ENCODE measurements at places on chromosomes 6 and 20.

GRCh38 chr20:373171-373890 is 7.2 kb upstream of the TRIB3 start:
- DNase-seq, result no peak

DNA sequence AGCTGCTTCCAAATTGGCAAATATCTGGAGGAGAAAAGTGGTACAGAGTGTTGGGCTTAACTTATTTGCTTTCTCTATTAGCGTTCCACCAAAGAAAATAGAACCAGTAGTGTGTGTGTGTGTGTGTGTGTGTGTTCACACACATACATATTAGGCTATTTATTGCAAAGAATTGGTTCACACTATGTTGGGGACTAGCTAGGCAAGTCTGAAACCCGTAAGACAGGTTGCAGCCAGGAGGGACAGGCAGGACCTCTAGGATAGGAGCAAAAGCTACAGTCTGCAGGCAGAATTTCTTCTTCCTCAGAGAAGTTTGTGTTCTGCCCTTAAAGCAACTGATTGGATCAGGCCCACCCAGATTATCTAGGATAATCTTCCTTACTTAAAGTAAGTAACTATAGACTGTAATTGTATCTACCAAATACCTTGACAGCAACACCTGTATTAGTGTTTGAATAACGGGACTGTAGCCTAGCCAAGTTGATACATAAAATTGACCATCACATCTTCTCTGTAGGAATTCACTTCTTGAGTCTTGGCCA is 12.8 kb downstream of the KCTD20 start:
- DNase-seq, result no peak

- no peak for DNase-seq
Observed at GRCh38 chr20:51607170-51607569, 64.7 kb upstream of the NFATC2 start.

GRCh38 chr20:5272268-5272667 is 44.5 kb downstream of the PROKR2 start:
- no peak for DNase-seq

GRCh38 chr6:156978948-156979347 is 201.8 kb downstream of the ARID1B start:
- DNase-seq, result no peak

- no peak for DNase-seq
Observed at GRCh38 chr20:17661121-17661744, 20.8 kb downstream of the RRBP1 start.

GRCh38 chr6:34362909-34363680 is 29.4 kb downstream of the NUDT3 start:
- no peak for DNase-seq

DNA sequence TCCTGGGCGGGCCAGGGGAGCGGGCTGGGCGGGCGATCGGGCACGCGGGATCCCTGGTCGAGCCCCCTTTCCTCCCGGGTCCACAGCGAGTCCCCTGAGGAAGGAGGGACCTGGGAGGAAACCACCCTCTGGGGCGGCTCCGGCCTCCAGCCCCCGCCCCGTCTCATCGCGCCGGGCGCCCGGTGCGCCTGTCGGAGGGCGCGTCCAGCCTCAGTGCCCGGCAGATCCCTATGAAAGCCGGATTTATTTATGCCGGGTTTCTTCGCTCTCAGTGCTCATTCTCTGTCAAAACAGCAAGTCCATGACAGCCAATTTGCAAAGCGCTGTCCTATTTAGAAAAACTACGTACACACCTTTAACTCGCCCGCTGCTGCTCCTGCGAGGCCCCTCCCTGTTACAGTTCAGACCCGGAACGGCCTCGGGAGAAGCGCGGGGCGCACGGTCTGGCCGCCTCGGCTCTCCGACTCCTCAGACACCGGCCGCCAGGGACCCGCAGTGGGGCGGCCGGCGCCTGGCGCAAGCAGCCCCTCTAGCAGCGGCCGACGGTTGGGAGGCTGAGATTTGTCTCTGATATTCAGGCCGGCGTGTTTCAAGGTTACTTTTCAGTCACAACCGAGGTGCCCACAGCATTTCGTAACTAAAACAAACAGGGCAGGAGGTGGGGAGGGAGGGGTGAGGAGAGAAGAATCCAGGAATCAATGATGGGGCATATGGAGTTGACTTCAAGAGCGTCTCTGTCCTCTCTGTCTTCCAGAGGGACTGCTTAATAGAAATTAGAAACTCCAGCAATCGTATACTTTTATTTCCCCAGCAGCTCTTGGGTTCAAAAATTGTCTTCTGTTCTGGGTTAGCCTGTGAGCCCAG is 782 bp upstream of the FOXA2 start:
- DNase-seq, result no peak

DNA sequence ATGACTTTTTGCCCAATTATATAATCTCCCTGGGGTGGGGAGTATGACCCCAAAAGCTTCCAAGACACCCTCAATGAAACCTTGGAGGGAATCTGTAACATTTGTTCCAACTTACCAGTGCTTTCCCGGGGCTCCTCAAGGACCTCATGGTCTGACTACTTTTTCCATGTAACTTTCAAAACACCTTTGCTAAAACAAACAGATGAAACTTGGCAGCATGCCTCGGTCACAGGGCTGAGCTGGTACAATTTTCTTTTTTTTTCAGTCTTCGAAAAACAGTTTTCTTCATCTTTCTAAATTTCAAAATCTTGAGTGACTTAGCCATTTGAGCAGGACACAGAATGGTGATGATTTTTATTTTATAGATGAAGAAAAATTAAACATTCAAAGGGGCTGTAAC is 241.2 kb downstream of the BMP7 start:
- no peak for DNase-seq

DNA sequence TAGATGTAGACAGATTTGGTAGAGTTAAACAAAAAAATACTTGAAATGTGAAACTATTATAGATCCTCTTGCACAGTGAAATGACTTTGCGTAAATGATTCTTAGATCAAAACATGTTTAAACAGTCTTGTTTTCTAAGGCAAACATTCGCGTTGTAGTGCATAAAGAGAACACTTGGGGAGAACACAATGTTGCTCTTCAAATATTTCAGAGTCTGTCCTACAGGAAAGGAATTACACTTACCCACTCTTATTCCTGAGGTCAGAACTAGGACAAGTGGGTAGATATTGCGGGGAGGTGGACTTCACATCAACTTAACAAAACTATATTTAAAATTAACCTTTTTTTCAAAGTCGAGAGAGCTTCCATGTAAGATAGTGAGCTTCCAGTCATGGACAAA is 183.5 kb upstream of the PCSK2 start:
- DNase-seq, result no peak

- DNase-seq, result no peak
Observed at GRCh38 chr20:32962053-32962452, 42.2 kb downstream of the SUN5 start.

GRCh38 chr20:38307371-38308046 is 3.6 kb downstream of the BPI start:
- DNase-seq, result no peak

DNA sequence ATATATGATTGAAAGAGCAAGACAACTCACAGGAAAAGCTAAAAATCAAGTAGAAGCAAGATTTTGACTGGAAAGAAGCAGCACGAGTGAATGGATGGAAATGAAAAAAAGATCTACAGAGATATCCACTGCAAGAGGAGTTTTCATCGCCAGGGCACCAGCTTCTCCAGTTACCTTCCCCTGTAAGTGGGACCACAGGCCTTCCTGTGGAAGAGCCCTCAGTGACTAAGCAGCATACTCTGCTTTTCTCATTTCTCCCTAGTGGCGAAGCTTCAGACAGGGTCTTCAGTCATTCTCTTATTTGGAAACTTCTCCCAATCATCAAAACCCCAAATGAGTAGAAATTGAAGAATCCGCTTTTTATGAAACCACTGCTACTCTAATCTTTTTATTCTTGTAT is 40.5 kb downstream of the ADGRB3 start:
- no peak for DNase-seq

Measured in stimulated activated CD4-positive, alpha-beta T cell treated with anti-CD3 and anti-CD28 coated beads, Interleukin-12 subunit alpha, Interleukin-12 subunit beta, amount 100 ng/mL, for 24 hours (primary cell).